ENCODE measurements at places on chromosomes 5 and 9. TPM values are rescaled to one million over a fixed set of nuclear protein-coding genes. Genes with fewer than 3 reads are reported as not detected.

EEIG1 gene
- total RNA-seq: 8.9 TPM

DIAPH1 gene
- 16.7 TPM for total RNA-seq

TEX48 gene
- not detected for total RNA-seq

GARIN3 gene
- total RNA-seq: not detected

GLDC gene
- under 0.01 TPM for total RNA-seq

HOMER1 gene
- total RNA-seq: 33.9 TPM

ARHGAP26 gene
- 28.7 TPM for total RNA-seq

ANKRD31 gene
- total RNA-seq: under 0.01 TPM

AGXT2 gene
- total RNA-seq: not detected

FOXD4L5 gene
- total RNA-seq: under 0.01 TPM

SETX gene
- total RNA-seq: 47.5 TPM

SLC27A4 gene
- total RNA-seq: 9.4 TPM

ZNF883 gene
- total RNA-seq: 3.1 TPM

HTR1A gene
- total RNA-seq: not detected

SSBP2 gene
- 44.4 TPM for total RNA-seq

CDKN2B-AS1 gene
- 0.52 TPM for total RNA-seq

ADAM19 gene
- total RNA-seq: 14.1 TPM

C9orf152 gene
- not detected for total RNA-seq

MEIKIN gene
- total RNA-seq: 0.52 TPM

FBXO38 gene
- total RNA-seq: 60.0 TPM

ADGRD2 gene
- not detected for total RNA-seq

SYK gene
- 4.7 TPM for total RNA-seq

IFT74 gene
- 9.4 TPM for total RNA-seq

NANS gene
- 32.4 TPM for total RNA-seq

INPP5E gene
- 4.7 TPM for total RNA-seq

ASTN2 gene
- total RNA-seq: 7.3 TPM

C5orf46 gene
- total RNA-seq: not detected

KLF9 gene
- total RNA-seq: 2.6 TPM

ROPN1L gene
- total RNA-seq: not detected

IDNK gene
- total RNA-seq: 3.1 TPM

SOX30 gene
- not detected for total RNA-seq

SLC2A8 gene
- 13.6 TPM for total RNA-seq

LCN15 gene
- not detected for total RNA-seq

SLC25A48 gene
- total RNA-seq: 0.52 TPM

FAXDC2 gene
- total RNA-seq: 8.4 TPM

EIF4E1B gene
- not detected for total RNA-seq

ZFR gene
- total RNA-seq: 67.8 TPM

SMIM27 gene
- total RNA-seq: 3.1 TPM

SLC24A2 gene
- 0.52 TPM for total RNA-seq

OTP gene
- total RNA-seq: not detected

CTXN3 gene
- 1.0 TPM for total RNA-seq

TYRP1 gene
- total RNA-seq: not detected

RNF180 gene
- 2.6 TPM for total RNA-seq

PROB1 gene
- 23.5 TPM for total RNA-seq

ATP6V1G1 gene
- total RNA-seq: 56.9 TPM

FOXD4 gene
- total RNA-seq: 0.52 TPM

THBS4 gene
- 135 TPM for total RNA-seq

PCDHB4 gene
- 1.6 TPM for total RNA-seq

PRUNE2 gene
- 7.8 TPM for total RNA-seq

ZBED3 gene
- 0.52 TPM for total RNA-seq

ADAMTS12 gene
- total RNA-seq: 19.3 TPM

BARHL1 gene
- total RNA-seq: not detected

MARVELD2 gene
- 0.52 TPM for total RNA-seq

NR5A1 gene
- total RNA-seq: not detected

PCDHA11 gene
- under 0.01 TPM for total RNA-seq

LCN9 gene
- not detected for total RNA-seq

LRRC70 gene
- total RNA-seq: 5.7 TPM

Measured in skeletal muscle tissue (tissue), 5 donors.